ENCODE measurements at places on chromosomes 3 and 15. TPM values are rescaled to one million over a fixed set of nuclear protein-coding genes. Genes with fewer than 3 reads are reported as not detected.

DNA sequence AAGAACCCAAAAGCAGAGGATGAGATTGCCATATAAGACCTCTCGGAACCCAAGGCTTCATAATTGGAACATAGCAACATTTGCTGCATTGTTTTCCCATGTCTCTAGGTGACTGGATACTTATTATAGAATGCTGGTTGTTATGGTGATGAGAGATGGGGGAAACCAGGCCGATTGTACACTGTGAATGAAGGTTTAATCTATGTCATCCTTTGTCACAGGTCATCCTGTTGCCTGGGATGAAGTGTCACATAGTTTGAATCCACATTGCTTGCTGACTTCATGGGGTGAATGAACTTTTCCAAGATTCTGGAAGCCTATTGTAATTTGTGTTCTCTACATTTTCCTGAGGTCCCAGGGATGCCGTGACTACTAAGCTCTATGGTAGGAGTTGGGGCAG is 41.8 kb downstream of the CLEC3B start:
- no peak for DNase-seq

Gene CHL1
- not detected for total RNA-seq

Gene LIPH
- 38.4 TPM for total RNA-seq

Gene GREM1
- 0.48 TPM for total RNA-seq

Gene HYAL1
- total RNA-seq, result 1.3 TPM

Data from PC-9 (cell line).